ENCODE measurements at places on chromosomes 6 and 20. TPM values are rescaled to one million over a fixed set of nuclear protein-coding genes. Genes with fewer than 3 reads are reported as not detected.

DNA sequence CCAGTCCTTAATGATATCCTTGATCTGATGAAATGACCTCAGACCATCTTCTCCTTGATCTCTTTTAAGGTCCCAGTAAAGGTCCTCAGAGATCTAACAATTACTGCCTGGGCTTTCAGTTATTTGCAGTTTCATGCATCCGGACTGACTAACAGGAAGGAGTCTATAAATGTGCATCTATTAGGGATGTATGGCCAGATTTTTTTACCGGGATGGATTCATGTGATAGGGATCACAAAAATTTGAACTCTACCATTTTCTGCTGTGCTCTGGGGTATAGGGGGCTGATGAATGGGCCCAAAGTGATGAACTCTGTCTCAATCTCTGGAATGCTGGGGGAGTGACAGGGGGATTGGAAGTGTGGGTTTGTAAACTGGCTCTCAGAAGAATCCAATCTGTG, 36.2 kb upstream of the SCUBE3 start:
- DNase-seq, result no peak

The HDDC2 gene
- total RNA-seq, result 133 TPM

The PPP1R3D gene
- 1.7 TPM for total RNA-seq

DNA sequence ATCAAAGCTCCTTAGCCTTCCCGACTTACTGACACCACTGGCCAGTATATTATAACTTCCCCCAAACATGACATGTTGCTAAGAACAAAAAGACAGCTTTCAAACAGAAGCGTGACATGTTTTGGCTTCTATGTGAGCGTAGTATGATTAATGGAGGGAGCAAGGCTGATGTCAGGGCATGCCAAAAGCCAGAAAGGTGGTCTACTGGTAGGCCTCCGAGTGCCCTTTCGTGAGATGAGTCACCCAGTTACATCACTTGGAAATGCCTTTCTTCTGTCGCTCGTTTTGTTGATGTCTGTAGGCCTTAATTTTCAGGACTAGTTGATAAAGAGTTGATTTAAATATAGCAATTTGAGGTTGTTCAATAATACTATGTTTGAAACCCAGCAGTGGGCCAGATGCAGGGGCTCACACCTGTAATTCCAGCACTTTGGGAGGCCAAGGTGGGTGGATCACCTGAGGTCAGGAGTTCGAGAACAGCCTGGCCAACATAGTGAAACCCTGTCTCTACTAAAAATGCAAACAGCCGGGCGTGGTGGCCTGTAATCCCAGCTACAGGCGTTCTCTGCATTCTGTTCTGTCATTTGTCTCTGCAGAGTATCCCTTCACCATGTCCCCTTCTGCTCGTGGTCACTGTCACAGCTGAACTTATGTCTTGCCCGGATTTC, 53.3 kb downstream of the CNKSR3 start:
- no peak for DNase-seq
